Stimulated activated CD4-positive, alpha-beta T cell treated with anti-CD3 and anti-CD28 coated beads, Interleukin-1b, Interleukin-23, amount 100 ng/mL, for 48 hours (primary cell): ENCODE measurements at places on chromosomes 7 and 10.

DNA sequence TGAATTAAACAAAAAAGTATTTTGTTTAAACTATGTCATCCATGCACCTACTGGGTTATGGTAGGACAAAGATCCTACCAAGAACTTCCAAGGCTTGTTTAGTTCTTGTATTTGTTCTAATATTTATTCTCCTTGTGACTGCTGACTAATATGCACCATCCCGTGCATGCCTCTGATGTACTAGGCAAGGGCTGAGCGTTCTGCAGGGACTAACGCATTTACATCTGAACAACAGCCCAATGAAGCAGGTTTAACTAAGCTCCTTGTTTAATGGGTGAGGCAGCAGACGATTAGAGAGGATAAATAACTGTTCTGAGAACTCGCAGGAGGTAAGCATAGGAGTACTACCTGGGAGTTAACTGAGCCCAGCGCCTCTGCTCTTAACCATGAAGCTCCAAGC lies 64.9 kb downstream of the KIAA1549 start:
- DNase-seq: no peak

DNA sequence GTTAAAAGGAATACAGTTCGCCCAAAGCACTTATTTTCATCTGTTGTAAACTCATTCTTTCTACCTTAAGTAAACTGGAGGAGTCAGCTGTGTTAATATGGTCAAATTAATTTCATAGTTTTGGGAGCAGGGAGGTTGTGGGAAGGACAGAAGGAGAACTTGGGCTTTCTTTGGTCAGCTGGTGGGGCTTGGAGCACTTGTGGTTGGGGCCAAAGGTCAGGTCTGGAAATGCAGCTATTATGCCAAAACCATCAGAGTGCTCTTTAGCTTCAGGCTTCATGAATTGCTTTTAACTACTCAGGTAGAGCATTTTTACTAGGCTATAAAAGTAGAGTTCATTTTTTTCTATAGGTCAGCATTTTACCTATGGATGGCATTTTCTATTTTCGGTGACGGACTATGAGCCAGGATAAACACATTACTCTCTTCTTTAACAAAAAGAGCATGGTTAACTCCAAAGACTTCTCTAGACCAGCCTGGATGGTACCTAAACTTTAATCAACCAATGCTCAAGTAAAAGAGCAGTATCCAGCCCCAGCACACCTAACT lies 30.0 kb downstream of the STEAP4 start:
- no peak for DNase-seq

DNA sequence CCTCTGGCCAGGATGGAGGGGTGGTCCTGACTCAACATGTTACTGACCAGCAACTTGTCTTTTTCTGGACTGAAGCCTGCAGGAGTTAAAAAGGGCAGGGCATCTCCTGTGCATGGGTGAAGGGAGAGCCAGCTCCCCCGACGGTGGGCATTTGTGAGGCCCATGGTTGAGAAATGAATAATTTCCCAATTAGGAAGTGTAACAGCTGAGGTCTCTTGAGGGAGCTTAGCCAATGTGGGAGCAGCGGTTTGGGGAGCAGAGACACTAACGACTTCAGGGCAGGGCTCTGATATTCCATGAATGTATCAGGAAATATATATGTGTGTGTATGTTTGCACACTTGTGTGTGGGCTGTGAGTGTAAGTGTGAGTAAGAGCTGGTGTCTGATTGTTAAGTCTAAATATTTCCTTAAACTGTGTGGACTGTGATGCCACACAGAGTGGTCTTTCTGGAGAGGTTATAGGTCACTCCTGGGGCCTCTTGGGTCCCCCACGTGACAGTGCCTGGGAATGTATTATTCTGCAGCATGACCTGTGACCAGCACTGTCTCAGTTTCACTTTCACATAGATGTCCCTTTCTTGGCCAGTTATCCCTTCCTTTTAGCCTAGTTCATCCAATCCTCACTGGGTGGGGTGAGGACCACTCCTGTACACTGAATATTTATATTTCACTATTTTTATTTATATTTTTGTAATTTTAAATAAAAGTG lies 6.0 kb downstream of the PLAU start:
- DNase-seq: no peak

- DNase-seq: no peak
Observed at GRCh38 chr10:128297709-128298378, 171.6 kb upstream of the MKI67 start.

GRCh38 chr7:127652333-127653248 lies 597 bp downstream of the SND1 start:
- DNase-seq: no peak

DNA sequence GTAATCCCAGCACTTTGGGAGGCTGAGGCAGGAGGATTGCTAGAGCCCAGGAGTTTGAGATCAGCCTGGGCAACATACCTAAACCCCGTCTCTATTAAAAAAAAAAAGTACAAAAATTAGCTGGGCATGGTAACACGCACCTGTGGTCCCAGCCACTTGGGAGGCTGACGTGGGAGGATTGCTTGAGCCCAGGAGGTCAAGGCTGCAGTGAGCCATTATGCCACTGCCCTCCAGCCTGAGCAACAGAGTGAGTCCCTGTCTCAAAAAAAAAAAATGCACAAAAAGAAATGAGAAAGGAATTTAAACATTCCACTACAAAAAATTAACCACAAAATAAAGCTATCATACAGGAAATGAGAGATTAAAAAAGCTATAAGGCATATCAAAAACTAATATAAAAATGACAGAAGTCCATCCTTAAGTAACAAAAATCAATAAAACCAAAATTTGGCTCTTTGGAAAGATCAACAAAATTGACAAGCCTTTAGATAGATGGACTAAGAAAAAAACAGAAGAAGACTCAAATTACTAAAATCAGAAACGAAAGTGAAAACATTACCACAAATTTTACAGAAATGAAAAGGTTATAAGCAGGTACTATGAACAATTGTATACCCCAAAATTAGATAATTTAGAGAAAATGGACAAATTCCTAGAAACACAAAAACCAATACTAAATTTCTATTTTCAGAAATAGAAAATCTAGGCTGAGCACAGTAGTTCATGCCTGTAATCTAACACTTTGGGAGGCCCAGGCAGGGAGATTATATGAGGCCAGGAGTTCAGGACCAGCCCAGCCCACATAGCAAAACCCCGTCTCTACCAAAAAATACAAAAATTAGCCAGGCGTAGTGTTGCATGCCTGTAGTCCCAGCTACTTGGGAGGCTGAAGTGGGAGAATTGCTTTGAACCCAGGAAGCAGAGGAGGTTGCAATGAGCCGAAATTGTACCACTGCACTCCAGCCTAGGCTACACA lies 42.4 kb upstream of the NANOS1 start:
- no peak for DNase-seq

- DNase-seq: no peak
Observed at GRCh38 chr7:79513261-79513660, 59.8 kb upstream of the MAGI2 start.

DNA sequence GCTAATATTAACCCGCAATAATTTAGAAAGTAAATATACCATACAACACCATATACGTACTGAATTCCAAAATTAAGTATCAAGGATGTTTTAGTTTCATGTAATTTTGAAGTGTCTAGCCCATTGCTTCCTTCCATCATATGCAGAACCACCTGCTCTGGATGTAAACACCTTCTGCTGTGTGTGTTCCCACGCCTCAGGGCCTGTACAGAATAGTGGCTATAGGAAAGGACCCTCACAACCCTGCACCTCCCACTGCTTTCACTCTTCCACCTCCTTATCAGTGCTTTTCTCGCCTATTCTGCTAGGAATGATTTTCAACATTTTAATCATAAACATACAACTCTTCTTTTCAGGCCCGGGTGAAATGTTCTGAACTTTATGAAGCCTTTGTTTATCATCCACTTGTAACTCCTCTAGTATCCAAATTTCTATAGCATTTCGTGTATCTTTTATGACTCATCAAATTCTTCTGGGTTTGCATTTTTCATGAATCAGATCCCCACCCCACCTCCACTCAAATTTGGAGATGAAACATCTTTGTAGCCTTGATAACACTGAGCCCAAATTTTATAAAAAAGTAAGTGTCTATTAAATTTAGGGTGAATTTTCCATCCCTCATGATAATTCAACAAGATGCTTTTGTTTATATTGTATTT lies 1106.8 kb upstream of the C7orf33 start:
- DNase-seq: no peak

- no peak for DNase-seq
Observed at GRCh38 chr10:67211680-67212079, 285.8 kb downstream of the LRRTM3 start.

- no peak for DNase-seq
Observed at GRCh38 chr7:82268632-82269031, 174.9 kb downstream of the CACNA2D1 start.

- no peak for DNase-seq
Observed at GRCh38 chr10:1559761-1560160, 177.6 kb downstream of the ADARB2 start.

- DNase-seq: no peak
Observed at GRCh38 chr10:93006435-93007039, 54.1 kb upstream of the CYP26C1 start.

GRCh38 chr10:3452173-3452626 lies 279.6 kb upstream of the PITRM1 start:
- no peak for DNase-seq

- DNase-seq: no peak
Observed at GRCh38 chr7:82521906-82522445, 78.4 kb upstream of the CACNA2D1 start.

- no peak for DNase-seq
Observed at GRCh38 chr10:126651467-126651866, 19.0 kb downstream of the C10orf90 start.

GRCh38 chr10:24851629-24852028 lies 100.8 kb downstream of the PRTFDC1 start:
- DNase-seq: no peak

DNA sequence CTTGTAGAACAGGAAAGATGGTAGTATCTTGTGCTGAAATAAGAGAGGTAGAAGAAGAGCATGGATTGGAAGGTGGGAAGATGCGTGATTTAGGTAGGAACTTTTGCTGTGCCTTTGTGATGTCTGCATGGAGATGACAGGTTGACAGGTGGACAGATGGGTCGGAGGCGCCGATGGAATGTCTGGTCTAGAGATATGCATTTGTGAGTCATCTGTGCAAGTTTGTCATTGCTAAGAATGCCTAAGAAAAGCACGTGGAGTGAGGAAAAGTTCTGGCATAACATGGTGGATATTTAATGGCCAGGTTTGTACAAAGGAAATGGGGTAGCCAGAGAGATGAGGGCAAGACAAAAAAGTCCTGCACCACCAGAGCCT lies 76.0 kb upstream of the ARMC3 start:
- DNase-seq: no peak

DNA sequence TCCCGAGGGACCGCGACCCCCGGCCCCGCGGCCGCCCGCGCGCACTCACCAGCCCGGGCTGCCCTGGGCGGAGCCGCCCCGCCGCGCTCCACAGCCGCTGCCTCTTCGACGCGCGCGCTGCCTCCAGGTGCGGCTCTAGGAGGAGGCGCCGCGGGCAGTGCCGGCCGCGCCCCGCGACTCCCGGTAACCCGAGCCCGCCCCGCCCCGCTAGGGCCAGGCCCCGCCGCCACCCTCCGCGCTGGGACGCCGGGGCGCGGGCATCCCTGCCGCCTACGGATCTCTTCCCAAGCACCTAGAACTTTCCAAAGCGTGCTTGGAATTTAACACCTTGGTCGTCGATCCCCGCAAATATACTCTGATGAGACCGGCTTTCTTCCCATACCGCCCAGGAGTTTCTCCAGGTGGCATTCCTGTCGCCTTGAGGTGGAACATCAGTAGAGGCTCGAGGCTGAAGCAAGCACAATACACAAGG lies at the start of gene SLC26A5:
SLC26A5 (minus strand) TSS at position 159 of the 472 bp plus-strand sequence. CDS start 24,693 bp downstream, outside the sequence.
- no peak for DNase-seq

DNA sequence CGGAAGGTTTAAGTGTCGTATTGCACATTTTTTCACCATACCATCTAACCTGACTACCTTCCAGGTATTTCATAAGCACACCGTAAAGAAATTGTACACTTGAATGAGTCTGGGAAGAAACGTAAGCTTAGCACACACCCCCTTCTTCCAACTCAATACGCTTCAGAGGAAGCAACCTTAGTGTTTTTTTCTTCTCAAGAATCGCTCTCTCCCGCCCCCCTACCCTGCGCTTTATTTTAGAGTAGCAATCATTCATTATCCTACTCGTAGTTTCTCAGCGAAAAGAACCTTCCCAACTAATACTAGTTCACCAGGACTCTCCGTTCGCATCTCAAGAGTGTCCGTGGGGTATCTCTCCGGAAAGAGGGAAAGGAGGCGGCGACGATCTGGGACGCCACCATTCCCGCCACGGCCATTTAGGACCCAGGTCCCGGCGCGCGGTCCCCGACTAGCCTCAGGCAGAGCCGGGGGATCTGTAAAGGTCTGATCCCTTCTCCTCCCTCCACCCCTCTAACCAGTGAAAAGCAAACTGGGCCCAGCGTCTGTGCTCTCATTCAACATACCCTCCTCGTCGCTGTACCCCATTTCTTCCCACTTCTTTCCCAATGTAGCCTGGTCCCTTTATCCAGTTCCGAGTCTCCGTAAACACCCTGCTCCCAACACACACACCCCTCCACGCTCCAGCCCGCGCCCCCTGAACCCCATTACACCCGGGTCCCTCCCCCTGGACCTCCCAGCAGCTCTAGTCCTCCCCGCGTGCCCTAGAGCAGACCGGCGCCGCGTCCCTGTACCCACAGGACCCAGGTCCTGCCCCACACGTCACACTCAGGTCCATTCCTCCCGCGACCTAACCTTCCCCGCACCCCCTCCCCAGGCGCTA lies 16.0 kb downstream of the MYOZ1 start:
- no peak for DNase-seq

GRCh38 chr7:132251327-132251659 lies 325.0 kb downstream of the PLXNA4 start:
- no peak for DNase-seq

- DNase-seq: no peak
Observed at GRCh38 chr10:86314616-86315548, 51.7 kb downstream of the GRID1 start.

- DNase-seq: no peak
Observed at GRCh38 chr7:142883571-142884285, 1.8 kb downstream of the TRPV6 start.

GRCh38 chr10:5971886-5972285 lies 5.5 kb downstream of the IL15RA start:
- DNase-seq: no peak

GRCh38 chr7:119007236-119007635 lies 782.7 kb downstream of the ANKRD7 start:
- no peak for DNase-seq

DNA sequence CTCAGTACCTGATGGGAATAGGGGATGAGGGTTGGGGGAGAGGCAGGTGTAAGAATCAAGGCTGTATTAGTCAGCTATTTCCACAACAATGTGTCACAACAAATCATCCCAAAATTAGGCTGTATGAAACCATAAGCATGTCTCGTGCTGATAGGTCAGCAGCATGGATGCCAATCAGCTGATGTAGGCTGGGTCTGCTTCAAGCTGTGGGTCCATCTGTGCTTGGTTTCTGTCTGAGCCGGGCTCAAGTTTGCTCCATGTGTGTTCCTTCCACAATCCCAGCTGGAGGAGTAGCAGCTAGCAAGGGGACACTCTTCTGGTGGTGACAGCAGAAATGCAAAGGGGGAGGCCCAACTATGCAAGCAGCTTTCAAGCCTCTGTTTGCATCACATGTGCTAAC lies 97.9 kb upstream of the ZNF746 start:
- no peak for DNase-seq

- no peak for DNase-seq
Observed at GRCh38 chr7:121076350-121077164, 88.0 kb downstream of the CPED1 start.

- DNase-seq: no peak
Observed at GRCh38 chr10:26715137-26715487, 17.6 kb downstream of the PDSS1 start.
